ENCODE measurements at places on chromosomes 5 and 9.

DNA sequence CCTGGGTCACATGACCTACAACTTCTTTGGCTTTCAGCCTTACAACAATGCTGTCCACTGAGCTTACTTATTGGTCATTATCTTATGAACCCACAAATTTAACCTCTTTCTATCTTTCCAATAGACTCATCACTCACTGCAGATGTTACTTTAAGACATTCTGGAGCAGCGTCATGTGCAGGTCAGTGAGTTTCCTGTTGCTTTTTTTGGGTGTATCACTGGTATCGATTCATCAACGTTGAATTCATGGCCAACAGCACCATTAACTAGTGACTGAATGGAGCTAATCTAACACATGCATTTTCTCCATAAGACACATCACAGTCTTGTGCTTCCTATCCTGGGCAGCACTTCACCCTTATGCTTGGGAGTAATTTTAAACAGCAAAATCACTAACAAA lies 672.6 kb upstream of the CDH18 start:
- DNase-seq, result no peak

- no peak for DNase-seq
Measured at GRCh38 chr5:66351813-66352212, 207.7 kb downstream of the SREK1 start.

GRCh38 chr9:129237164-129237611 lies 59.1 kb upstream of the IER5L start:
- DNase-seq, result peak; percentile 82

- DNase-seq, result no peak
Measured at GRCh38 chr9:131809941-131810344, 70.1 kb upstream of the RAPGEF1 start.

DNA sequence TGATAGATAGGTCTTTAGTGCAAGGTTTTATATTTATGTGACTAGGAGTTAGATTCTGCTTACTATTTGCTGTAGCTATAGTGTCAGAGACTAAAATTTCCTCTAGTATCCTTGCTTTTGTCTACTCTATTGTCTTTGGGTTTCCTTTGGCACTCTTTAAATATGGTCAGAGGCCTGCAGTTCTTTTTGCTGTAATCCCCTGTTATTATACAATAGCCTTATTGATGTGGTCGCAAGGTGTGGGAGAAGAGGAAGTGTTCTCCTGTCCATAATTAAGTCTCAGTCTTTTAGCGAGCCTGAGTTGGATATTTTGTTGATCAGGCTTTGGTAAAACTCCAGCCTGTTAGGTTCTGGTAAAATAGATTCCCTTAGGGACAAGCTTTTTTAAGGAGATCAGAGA lies 34.9 kb downstream of the LURAP1L start:
- no peak for DNase-seq

DNA sequence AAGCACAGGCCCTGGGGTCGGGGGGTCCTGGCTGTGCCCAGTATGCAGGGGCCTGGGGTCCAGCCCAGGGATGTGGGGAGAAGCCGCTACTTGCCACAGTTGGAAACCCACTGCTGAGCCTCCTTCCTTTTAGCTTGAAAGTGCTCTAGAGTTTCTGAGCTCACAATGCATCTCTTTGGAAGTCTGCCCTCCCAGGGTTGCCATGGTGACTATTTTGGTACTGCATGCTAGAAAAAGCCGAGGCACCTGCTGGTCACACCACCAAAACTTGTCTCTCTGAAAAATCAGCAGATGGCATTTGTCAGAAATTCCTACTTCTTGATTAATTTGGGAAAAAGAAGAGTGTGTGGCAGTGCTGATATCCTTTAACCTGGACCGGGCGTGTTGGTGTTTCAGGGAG lies 151.8 kb downstream of the SEC61B start:
- no peak for DNase-seq

DNA sequence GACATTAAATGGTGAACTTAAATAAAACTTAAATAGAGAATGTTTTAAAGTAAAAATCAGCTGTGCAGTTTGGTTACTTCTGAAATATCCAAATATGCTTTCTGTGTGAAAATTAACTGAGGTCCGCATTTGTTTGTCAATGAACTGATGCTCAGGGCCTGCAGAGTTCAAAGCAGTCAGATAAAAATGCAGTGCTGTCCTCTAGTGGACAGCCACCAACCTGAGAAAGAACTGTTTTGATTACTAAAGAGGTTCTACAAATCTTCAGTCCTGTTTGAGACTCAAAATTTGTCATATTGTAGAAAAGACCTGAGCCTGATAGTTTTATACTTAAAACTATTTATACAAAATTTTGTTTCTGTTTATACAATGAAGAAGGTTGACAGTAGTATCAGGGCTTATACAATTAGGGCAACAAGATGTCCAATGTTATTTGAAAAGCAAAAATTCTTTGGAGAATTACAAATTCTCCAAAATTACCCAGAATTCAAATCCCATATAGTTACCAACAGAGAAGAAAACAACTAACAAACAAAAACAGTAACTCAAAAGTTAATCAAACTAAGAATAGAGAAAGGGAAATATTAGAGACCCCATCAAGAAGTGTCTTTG lies 232.3 kb upstream of the TBCA start:
- DNase-seq, result no peak

Data from CD4-positive, alpha-beta T cell treated with Interleukin-6 for 4 hours (primary cell).